ENCODE measurements at places on chromosomes 2 and 18. TPM values are rescaled to one million over a fixed set of nuclear protein-coding genes. Genes with fewer than 3 reads are reported as not detected.

PDE1A gene
- 1.5 TPM for total RNA-seq

ITGB6 gene
- total RNA-seq: 0.13 TPM

THADA gene
- total RNA-seq: 32.1 TPM

SLC23A3 gene
- total RNA-seq: 5.2 TPM

PLEKHH2 gene
- 17.4 TPM for total RNA-seq

ICOS gene
- not detected for total RNA-seq

PROM2 gene
- 1.6 TPM for total RNA-seq

TCF7L1 gene
- 31.8 TPM for total RNA-seq

SCYGR4 gene
- not detected for total RNA-seq

TBR1 gene
- total RNA-seq: not detected

TUBB8B gene
- not detected for total RNA-seq

UGT1A4 gene
- total RNA-seq: not detected

GRCh38 chr18:74540652-74541421 is 6.5 kb downstream of the CNDP1 start:
- peaks cover 18% of the 10 kb centered on the region for H3K27me3 ChIP-seq
- H3K4me1 ChIP-seq: no peaks in the 10 kb centered on the region
- H3K27ac ChIP-seq: no peak overlapping the region
- no peak for DNase-seq
- H3K36me3 ChIP-seq: no peaks in the 10 kb centered on the region

DNA sequence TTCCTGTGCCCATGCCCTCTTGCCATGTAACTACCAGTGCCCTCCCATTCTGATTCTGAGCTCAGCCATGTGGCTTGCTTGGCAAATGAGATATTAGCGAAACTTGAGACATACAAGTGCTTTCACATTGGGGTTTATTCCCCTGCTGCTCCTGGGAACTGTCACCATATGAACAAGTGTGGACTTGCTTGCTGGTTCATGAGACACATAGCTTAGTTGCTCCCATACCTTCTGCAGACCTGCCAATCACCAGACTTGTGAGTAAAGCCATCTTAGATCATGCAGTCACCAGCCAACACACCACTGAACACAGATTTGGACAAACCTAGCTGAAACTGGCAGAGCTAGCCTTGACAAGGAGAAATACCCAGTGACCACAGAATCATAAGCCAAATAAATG is 155.1 kb downstream of the SS18 start:
- DNase-seq: no peak
- H3K4me3 ChIP-seq: no peak overlapping the region
- peaks cover 42% of the 10 kb centered on the region for H3K27me3 ChIP-seq

- peaks cover 32% of the 10 kb centered on the region for H3K4me1 ChIP-seq
- DNase-seq: no peak
- peak overlapping the region; percentile 3 for H3K4me3 ChIP-seq
- peaks cover 16% of the 10 kb centered on the region for H3K36me3 ChIP-seq
- H3K27ac ChIP-seq: no peak overlapping the region
These were observed 1.9 kb downstream of the CNPPD1 start for GRCh38 chr2:219174801-219175200.

DNA sequence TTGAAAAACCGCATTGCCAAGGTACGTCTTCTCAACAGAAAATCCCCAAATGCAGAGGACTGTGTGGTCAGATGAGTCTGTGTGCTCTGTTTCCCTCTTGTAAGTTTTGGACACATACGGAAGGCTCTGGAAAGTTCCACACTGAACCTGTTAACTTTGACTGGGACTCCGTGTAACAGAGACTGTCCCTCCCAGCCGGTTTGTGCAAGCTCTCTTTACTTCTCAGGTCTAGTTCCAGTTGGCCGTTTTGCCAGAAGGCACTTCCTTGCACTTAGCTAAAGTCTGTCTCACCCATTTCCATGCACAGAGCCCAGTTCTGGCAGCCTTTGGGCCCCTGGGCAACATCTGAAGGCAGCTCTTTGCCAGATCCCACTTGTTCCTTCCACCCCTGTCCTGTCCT is 22.0 kb downstream of the EFHD1 start:
- H3K4me3 ChIP-seq: no peak overlapping the region
- H3K27me3 ChIP-seq: no peaks in the 10 kb centered on the region
- H3K4me1 ChIP-seq: peaks cover 23% of the 10 kb centered on the region
- H3K27ac ChIP-seq: no peak overlapping the region

GRCh38 chr2:119859528-119859927 is 99.8 kb downstream of the PTPN4 start:
- H3K27ac ChIP-seq: no peak overlapping the region
- no peak for DNase-seq
- peaks cover 4% of the 10 kb centered on the region for H3K4me1 ChIP-seq
- no peaks in the 10 kb centered on the region for H3K36me3 ChIP-seq
- H3K4me3 ChIP-seq: no peak overlapping the region
- H3K27me3 ChIP-seq: no peaks in the 10 kb centered on the region

DNA sequence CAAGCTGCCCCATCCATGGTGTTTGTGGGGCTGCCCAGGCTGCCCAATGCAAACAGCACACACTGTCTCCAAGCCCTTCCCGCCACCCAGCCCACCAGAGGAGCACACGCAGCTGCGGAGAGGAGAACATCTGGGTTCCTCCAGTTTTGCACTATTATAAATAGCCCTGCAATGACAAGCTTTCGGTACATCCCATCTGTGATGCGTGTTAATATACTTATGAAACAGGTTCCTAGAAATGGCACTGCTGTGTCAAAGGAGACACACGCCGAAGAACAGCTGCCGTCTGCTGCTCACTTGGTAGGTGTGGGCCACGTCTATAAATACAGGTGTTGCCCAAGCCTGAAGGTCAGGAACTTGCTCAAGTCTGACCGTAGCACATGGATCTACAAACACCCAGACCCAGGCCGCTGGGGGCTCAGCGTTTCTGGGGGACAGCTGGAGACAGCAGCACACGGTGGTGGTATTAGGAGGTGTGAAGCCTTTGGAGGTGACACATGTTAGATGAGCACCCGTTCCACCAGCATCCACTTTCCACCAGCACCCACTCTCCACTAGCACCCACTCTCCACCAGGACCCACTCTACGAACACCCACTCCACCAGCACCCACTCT is 34.3 kb downstream of the PXDN start:
- peaks cover 5% of the 10 kb centered on the region for H3K36me3 ChIP-seq
- H3K4me1 ChIP-seq: peaks cover 70% of the 10 kb centered on the region

- H3K4me1 ChIP-seq: peaks cover 66% of the 10 kb centered on the region
- no peak for DNase-seq
- peaks cover 20% of the 10 kb centered on the region for H3K36me3 ChIP-seq
- H3K27me3 ChIP-seq: no peaks in the 10 kb centered on the region
These were observed 51.8 kb downstream of the CTIF start for GRCh38 chr18:48590678-48591077.

DNA sequence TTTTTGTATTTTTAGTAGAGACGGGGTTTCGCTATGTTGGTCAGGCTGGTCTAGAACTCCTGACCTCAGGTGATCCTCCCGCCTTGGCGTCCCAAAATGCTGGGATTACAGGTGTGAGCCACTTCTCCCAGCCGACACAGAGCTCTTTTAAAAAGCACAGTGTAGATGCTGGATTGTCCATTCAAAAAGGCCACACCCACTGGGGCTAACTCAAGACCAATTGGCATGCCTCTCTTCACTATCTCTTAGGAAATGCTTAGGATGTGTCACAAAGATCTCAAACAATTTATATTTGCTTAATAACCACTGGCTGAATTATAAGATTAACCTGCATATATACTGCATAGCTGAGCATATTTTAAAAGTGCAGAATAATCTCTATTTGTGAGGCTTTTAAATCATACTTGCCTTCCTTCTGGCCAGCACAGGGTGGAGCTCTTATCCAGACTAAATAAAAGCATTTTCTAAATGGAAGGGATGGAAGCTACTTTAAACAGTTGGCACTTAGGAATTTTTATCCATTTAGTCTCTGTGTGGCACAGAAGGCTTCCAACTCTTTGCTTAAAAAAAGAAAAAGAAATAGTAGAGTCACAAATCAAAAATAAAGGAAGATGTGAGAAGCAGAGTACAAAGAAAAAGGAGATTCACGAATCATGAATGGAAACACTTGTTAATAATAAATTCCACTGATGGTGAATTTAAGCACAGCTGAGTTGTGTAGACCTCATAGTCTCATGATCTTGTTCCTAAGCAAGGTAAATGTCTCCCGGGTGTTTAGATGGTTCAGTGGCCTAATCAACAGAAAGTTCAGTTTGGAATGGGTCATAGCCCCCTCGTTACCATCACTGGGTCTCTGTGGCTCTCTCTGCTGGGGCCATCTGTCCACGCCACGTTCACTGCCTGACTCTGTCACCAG is 22.4 kb downstream of the CRYGD start:
- no peak for DNase-seq
- H3K36me3 ChIP-seq: no peaks in the 10 kb centered on the region
- H3K4me3 ChIP-seq: no peak overlapping the region
- H3K27me3 ChIP-seq: peaks cover 23% of the 10 kb centered on the region

DNA sequence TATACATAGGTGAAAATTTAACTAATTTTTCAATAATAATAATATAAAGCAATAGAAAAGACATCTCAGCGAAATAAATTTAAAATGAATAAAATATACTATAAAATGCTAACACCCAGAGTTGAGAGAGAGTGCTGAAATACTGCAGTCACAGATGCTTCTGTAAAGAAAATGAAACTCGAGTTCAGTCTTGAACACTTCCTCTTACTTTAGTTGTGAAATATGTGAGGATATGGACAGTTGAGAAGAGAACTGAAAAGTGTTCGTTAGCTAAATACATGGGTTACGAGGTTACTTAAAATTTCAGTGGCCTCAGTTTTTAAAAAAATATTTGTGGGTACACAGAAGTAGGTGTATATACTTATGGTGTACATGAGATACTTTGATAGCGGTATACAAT is 106.8 kb downstream of the DNAH7 start:
- H3K27ac ChIP-seq: no peak overlapping the region
- peaks cover 21% of the 10 kb centered on the region for H3K27me3 ChIP-seq
- no peaks in the 10 kb centered on the region for H3K4me1 ChIP-seq

DNA sequence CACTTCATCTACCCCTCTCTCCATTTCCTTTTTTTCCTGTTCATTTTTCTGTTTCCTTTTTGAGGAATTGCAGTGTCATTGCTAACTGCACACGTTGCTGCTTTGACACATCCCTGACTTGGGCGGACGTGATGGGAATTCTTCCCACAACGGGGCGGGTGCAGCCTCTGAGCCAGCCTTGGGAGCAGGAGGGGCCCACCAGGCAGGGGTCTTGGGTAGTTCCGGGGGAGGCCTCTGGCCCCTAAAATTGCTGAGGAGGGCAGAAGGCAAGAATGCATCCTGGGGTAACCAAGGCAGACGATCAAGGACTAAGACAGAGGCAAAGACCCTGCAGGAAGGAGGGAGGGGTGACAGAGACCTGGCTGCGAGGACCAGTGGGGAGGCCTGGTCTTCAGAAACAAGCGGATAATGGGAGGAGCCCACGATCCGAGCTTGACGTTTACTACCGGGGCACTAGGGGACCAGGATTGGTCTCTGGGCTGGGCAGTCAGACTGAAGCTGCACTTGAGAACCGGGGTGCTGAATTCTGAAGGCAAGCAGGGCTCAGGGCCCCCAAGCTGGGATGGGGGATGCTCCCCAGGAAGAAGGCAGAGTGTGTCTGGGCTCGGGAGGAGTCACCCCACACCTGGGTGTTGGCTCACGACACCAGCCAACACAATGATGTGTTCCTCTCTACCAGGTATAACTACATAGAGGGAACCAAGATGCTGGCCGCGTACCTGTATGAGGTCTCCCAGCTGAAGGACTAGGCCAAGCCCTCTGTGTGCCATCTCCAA is 14.8 kb upstream of the CNDP1 start:
- no peaks in the 10 kb centered on the region for H3K4me1 ChIP-seq
- H3K4me3 ChIP-seq: no peak overlapping the region
- peaks cover 31% of the 10 kb centered on the region for H3K36me3 ChIP-seq
- H3K27ac ChIP-seq: no peak overlapping the region
- no peak for DNase-seq
- H3K27me3 ChIP-seq: no peaks in the 10 kb centered on the region

- no peaks in the 10 kb centered on the region for H3K36me3 ChIP-seq
- H3K4me1 ChIP-seq: peaks cover 4% of the 10 kb centered on the region
- H3K27me3 ChIP-seq: peaks cover 25% of the 10 kb centered on the region
- DNase-seq: no peak
- H3K4me3 ChIP-seq: peak overlapping the region; percentile 16
These were observed 199.8 kb downstream of the CLIP4 start for GRCh38 chr2:29314816-29315571.
